ENCODE measurements at places on chromosomes 5 and 9.

DNA sequence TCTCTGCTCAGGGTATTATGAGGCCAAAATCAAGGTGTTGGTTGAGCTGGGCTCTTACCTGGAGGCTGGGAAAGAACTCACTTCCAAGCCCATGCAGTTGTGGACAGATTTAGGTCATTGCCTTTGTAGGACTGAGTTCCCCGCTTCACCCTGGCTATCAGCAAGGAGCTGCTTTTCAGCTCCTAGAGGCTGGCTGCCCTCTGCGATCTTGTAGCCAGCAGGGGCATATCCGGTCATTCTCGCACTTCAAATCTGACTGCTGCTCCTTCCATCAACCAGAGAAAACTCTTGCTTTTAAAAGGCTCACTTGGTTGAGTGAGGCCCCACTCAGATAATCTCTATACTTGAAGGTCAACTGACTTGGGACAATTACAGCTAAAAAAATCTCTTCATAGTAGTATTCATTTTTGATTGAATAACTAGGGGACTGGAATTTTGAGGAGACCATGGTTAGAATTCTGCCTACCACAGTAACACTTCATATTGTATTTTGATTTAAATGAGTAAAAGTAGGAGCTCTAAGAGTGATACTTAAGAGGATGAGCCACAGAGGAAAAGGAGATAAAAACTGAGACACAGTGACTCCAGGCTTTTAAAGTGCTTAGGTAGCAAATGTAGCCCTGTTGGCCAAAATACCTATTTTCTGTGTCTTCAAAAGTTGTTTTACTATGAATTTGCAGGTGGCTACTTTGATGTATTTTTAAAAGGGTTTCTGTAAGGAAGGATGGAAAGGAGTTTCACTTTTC is 137.4 kb downstream of the CD180 start:
- DNase-seq = no peak

GRCh38 chr9:73182928-73183327 is 31.3 kb downstream of the ANXA1 start:
- no peak for DNase-seq

DNA sequence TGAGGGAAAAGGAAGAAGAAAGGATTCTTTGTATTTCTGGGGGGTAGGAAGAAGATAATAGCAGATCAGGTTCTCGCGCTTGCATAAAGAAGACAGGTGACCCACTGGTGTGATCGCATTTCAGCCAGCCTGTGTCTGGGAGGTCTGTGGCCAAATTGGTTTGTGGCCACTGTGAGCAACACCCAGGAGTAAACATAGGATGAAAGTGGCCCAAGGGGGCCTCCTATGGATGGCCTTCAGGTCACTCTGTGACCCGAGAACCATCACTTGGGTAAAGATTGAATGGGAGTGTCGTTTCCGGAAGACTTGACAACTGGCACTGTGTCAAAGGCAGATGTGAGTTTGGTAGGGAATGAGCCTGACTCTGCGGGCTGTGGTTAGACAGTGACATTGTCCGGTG is 34.2 kb downstream of the RAI14 start:
- no peak for DNase-seq

GRCh38 chr9:137876781-137877386 is 698 bp upstream of the CACNA1B start:
- DNase-seq = no peak

DNA sequence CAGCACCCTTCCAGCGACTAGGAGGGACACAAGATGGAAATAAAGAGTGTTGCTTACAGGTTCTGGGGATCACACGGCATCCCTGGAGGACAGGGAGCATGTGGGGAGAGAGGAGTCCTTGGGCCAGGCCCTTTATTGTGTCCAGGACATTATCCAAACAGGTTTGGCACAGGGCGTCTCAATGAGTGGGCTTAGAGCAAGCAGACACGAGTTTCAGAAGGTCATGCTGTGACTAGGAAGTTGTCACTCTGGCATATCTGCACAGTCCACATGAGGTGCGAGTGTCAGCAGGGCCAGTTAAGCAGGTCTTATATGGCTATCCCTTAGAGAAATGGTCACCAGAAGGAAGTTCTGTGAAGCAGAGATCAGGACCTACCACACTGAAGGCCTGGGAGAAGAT is 174.5 kb upstream of the OTULINL start:
- DNase-seq = no peak

DNA sequence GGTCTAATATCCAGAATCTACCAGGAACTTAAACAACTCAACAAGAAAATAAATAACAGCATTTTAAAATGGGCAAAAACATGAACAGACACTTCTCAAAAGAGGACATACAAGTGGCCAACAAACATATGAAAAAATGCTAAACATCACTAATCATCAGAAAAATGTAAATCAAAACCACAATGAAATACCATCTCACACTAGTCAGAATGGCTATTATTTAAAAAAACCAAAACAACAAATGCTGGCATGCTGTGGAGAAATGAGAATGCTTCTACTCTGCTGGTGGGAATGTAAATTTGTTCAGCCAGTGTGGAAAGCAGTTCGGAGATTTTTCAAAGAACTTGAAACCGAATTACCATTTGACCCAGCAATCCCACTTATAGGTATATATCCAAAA is 63.1 kb downstream of the ADAMTS6 start:
- DNase-seq = no peak

GRCh38 chr5:134127376-134127861 is 12.9 kb downstream of the TCF7 start:
- DNase-seq = no peak

- DNase-seq = no peak
These were observed 353.7 kb downstream of the CETN3 start for GRCh38 chr5:90055831-90056328.

DNA sequence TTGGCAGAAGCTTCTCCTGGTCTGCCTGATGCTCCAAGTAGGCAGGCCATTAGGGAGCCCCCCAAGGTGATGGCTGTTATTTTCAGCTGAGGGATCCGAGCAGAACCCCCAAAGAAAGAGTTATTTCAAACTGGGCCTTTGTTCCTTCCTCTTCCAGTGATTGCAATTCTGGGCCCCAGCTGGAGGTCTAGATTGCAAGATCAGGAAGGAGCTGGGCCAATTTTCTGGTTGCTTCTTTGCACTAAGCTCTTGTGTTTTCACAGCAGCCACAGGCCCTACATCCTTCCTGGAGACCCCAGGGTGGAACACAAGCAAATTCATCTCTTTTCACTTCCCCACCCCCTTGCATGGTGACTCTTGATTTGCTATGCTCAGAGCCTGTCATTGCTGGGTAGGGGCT is 215.0 kb downstream of the SEMA6A start:
- no peak for DNase-seq

GRCh38 chr9:14158916-14159315 is 155.0 kb downstream of the NFIB start:
- no peak for DNase-seq

GRCh38 chr9:76818271-76818670 is 54.0 kb downstream of the PCA3 start:
- no peak for DNase-seq

- no peak for DNase-seq
These were observed 135.2 kb downstream of the AOPEP start for GRCh38 chr9:94861589-94862272.

- no peak for DNase-seq
These were observed 12.1 kb downstream of the TGFBI start for GRCh38 chr5:136040746-136041415.

DNA sequence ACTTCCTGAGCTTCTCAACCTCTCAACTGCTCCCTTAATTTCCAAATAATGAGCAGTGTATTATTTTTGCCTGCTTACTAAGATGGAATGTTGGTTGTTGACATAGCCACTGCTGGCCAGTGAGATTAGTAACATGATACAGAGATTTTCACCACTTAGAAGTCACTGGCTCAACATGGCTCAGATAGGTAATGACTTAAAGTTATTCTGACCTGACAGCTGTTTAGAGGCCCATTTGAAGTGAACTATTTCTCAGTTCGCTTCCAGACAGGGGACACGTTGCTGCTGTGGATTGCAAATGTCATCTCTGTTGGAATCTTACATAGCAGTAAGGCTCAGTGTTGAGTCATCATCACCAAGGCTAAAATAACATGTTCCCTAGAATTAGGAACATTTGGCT is 490.2 kb downstream of the TLE4 start:
- no peak for DNase-seq

DNA sequence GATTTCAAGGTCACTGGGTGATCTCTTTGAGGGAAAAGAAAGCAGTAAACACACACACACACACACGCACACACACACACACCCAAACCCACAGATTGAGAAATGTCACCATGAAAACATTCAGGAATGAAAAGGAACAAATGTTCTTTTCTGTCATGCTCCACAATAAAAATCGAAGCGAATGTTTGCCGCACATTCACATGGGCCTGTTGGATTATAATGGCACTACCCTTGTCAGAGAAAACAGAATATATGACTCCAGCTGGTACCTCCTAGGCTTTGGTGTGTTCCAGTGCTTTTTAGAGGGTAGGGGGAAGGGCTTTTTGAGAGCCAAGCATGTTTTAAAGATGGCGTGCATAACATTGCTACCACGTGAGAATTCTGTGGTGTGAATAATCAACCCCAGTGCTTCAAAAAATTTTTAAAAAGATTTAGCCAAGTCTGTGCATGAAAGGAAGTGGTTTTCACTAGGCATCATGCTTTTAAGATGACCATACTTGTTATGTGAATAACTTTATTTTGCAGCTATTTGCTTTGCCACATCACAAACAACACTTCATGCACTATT is 120.8 kb upstream of the ZNF608 start:
- DNase-seq = no peak

DNA sequence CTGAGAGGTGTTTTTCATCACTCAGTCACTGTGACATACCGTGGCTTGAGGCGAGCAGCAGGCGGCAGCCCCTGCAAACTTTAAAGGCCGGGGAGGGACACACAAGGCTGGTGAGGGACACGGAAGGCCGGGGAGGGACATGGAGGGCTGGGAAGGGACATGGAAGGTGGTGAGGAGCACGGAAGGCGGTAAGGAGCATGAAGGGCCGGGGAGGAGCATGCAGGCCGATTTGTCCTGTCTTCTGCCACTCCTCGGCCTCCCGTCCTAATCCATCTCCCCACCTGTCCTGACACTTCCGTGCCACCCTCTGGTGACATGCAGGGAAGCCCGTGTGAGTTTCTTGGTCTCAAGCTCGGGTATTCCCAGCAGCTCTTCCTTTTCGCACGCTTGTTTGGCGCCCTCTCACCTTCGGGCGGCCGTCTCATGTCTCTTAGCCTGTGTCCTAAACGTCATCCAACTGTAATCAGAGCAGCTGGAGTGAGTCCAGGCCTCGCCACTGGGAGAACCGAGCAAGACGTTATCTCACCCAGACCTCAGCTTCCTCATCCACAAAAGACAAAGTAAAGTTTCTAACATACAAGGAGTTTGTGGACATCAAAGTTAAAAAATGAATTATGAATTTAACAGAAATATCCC is 126.5 kb downstream of the MRPL36 start:
- no peak for DNase-seq

DNA sequence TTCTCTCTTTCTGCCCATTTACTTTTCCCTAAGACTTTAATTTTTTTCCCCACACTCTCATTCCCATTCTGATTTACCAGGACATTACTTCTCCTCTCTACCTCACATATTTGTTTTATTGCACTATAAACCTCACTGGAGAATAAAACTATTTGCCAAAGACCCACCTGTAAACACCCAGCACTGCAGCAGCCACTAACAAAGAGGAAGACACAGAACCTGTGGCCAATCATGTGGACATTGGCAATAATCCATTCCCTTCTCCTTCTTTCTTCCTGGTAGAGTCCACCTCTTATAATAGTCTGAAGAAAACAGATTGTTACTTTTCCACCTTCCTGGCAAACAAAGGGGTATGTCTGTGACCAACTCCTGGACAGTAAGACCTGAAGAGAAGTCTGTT is 8.3 kb upstream of the THBS4 start:
- DNase-seq = no peak

GRCh38 chr9:12956261-12956660 is 181.4 kb downstream of the LURAP1L start:
- DNase-seq = no peak

- DNase-seq = no peak
These were observed 2111.3 kb downstream of the MAT2B start for GRCh38 chr5:165616490-165617405.

- no peak for DNase-seq
These were observed 57.8 kb downstream of the TENT4A start for GRCh38 chr5:6770826-6771607.

GRCh38 chr5:137146402-137146890 is 352.7 kb downstream of the SPOCK1 start:
- no peak for DNase-seq

DNA sequence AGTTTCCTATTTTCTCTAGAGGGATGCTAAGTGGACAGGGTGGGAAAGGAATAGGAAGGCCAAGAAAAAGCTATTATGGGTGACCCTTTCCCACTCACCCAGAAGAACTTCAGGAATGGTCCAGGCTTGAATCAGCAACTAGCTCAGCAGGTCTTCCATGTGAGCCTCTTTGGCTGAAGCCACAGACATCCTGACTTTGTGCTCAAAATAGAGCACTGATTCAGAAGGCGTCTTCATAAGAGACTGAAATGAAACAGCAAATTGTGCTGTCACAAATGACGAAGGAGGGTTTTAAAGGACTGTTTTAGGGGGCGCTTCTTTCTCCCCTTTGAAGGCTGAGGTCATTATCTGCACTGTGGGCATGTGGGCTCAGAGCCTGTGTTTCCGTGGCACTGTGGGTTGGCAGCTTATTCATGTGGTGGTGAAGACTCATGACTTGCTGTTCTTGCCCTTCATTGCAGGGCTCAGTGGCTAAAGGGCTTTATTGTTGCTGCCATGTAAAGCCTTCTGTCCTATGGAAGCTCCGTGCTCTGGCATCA is 65.8 kb upstream of the NFIL3 start:
- DNase-seq = no peak

- no peak for DNase-seq
These were observed 7.4 kb downstream of the ZBTB26 start for GRCh38 chr9:122923947-122924346.

DNA sequence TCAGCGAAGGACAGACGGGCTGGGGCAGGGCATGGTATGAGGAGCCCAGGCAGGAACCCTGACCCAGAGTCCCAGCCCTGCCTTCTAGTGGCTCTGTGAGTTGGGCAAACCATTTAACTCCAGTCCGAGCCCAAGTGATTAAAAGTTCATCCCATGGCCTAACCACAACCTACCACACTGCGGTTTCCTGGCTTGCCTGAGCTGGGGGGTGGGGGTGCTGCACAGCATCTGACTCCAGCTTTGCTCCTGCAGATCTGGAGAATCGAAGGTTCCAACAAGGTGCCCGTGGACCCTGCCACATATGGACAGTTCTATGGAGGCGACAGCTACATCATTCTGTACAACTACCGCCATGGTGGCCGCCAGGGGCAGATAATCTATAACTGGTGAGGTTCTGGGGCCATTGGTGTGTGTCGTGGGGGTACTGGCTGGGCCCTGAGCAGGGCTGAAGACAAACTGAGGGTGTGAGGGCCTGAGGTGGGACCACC is 49.0 kb downstream of the STOM start:
- DNase-seq = no peak

GRCh38 chr5:31759925-31760324 is 121.0 kb downstream of the PDZD2 start:
- no peak for DNase-seq
